ENCODE measurements at places on chromosomes 4 and X.

DNA sequence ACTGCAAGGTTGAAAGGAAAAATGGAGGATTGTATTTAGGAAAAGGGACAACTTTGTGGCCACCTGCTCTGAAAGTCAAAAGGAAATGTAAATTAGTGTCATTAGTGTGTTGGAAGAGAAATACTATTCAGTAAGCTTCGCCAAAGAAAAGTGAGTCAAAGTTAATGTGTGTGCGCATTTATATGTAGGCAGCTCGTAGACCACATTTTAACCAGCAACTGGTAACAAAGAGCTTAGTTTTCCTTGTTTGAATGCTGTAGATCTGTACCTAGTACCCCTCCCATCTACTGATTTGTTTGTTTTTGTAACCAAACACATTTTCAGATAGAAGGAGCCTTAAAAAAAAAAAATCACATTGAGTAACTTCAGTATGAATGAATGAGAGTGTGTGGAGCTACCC is 69.3 kb downstream of the GPAT3 start:
- no peak for DNase-seq

GRCh38 chr4:40322811-40323210 is 12.3 kb upstream of the CHRNA9 start:
- no peak for DNase-seq

DNA sequence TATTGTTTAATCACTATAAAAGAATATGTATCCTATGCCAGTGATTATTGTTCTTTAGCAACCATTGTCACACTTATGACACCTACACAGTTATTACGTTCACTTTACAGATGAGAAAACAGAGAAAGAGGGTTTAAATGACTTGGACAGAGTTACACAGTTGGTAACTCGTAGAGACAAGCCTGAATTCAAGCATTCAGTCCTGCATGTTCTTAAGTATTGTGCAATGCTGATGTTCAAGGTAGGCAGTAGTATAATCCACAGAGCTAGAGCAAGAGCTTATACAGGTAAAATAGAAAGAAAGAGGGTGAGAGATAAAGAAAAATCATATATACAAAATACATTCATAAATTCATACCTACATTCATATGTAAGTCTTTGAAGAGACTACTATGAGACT is 249.8 kb upstream of the ANXA10 start:
- no peak for DNase-seq

GRCh38 chr4:36446275-36446674 is 164.9 kb downstream of the DTHD1 start:
- DNase-seq, result no peak

DNA sequence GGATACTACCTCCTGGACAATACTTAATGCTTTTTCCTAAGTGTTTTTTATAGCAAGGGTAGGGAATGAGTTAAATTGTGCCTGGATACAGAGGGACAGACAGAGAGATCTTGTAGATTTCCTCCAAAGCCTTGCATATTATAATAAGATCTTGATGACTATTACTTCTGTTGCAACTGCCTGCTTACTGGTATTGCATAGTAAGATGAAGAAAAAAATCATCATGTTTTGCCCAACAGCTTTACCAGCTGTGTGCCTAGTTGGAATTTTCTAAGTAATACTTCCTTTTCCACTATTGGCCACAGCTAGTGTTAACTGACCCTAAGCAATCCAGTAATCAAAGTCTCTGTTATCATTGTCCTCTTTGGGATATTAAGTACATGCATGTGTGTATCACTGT is 139.0 kb downstream of the DCK start:
- DNase-seq, result no peak

DNA sequence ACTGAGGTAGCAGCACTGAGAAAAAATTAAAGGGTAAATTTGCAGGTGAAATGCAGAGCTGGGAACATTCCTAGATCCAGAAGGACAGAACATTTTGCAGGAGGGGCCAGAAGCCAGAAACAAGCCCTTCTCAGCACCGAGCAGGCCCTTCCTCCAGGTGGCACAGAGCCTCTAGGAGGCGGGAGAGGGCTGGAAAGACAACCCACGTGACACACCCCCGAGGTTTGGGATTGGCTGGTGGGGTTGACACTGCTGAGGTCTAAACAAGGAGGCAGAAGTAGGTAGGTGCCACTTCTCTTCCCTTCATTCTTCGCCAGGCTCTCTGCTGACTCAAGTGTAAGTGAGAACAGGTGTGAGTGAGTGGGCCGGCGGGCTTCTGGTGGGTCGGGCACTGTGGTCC is at the start of gene PAGE4:
Gene PAGE4 (plus strand): TSS at position 288 of the 400 bp plus-strand sequence. CDS start 1,126 bp downstream, outside the sequence.
- no peak for DNase-seq

GRCh38 chr4:110344165-110344564 is 131.8 kb upstream of the ENPEP start:
- DNase-seq, result no peak

DNA sequence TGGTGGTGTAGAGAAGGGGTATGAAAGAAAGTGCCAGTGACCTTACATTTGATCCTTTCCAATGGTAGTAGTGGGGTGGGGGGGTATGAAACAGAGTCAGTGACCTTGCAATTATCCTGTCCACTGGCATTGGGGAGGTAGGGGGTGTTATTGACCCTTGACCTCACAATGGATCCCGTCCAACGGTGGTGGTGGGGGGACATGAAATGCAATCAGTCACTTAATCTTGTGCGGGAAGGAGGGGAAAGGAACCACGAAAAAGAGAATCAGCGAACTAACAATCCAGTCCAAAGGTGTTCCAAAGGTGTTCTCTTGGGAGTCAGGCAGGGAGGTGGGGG is 619 bp upstream of the PDK3 start:
- no peak for DNase-seq

DNA sequence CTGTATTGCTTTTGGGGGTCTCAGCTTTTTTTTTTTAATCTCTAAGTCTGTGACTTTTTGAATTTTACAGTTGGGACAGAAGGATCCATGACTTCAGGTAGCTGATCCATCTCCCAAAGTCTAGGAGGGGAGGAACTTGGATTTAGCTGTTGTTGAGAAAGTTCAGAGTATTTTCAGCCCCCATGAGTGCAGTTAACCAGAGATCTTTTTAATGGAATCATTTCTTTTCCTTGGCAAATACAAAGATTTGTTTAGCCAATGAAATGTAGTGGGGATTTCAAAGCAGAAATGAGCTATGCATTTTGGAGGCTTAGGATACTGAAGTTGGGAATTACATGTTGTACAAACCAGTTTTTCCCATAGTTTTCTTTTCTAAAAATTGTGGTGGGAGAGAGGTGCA is 18.1 kb downstream of the FNIP2 start:
- no peak for DNase-seq

DNA sequence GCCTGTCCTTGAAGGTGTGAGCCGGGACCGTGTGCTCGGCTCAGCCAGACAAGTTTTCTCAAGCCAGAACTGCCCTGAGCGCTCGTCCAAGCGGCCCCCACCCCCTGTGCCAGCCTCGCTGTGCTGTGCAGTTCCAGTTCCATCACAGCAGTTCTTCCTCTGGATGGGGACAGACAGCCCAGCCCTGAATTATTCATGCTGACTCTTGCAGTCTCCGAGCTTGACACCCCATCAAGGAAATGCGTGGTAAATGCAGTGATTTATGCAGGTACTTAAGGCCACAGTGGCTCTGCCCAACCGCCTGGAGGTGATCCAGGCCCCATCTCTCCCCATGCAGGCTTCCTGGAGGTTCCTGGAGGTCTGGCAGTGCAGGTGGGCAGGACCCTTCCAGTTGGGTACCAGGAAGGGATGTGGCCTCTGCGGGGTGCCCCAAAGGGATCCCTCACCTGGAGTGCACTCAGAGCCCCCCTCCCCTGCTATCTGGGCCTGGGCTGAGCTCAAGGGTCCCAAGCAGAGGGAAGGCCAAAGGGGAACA is 44.8 kb upstream of the HMX1 start:
- no peak for DNase-seq

- DNase-seq, result no peak
Measured at GRCh38 chrX:63529961-63530360, 178.8 kb upstream of the SPIN4 start.

DNA sequence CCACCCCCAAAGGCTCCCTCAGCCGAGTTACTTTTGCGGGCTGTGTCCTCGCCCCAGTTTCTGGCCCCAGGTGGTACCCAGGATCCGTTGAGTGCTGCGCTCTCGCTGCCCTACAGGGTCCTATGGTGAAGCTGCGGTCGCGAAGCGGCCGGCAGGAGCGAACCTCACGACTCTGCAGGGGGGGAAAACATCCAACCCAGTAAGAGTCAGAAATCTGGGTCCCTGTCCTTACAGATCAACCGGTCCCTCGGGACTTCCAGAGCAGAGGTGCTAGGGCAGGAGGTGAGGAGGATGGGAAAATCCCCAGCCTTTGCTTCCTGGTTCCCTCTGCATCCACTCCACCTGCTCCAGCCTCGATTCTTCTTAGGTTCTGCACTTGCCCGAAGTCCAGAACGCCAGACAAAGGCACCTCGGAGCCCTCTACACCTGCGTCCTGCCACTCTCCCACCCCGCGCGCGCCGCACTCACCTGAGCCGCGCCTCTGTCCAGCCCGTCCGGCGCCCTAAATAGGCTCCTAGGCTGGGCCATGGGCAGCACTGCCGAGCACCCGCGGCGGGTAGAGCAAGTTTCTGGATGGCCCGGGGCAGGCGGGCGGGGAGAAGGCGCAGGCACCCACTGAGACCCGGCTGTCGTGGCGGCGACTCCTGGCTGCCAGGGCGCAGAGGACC is at the start of gene HS3ST1:
Gene HS3ST1 (minus strand): TSS at position 664 of the 668 bp plus-strand sequence. CDS start 28,889 bp downstream, outside the sequence.
- DNase-seq, result no peak

DNA sequence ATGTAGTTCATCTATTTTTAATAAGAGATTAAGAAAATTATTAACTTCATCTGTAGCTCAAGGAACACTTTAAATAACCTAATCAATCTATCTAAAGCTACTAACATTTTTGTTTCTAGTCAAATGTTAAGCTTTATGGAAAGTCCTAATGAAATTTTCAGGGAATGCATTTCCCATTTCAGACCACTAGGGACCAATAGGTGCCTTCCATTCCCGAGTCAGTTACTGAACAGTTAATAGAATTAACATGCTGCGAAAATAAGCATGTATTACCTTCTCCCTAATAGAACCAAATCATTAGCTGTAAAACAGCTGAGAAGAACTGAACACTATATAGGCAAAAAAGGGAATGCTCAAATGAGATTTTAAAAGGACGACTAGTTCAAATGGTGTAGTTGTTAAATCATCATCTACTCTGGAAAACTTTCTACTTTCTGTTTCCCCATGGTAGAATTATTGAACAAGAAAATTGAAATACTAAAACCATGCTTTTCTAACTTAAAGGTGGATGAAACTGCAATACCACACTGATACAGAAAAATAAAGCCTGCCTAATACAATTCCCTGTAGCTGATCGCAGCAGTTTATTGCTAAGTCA is 22.5 kb downstream of the STX18 start:
- no peak for DNase-seq

GRCh38 chr4:155693015-155693663 is 26.5 kb downstream of the GUCY1A1 start:
- no peak for DNase-seq

- DNase-seq, result peak; percentile 17
Measured at GRCh38 chrX:155263854-155264628, at the start of gene RAB39B. TSS of gene RAB39B (minus strand) at chrX:155264491. CDS start at chrX:155264288, 203 bp downstream.

GRCh38 chr4:133440404-133440803 is 291.3 kb downstream of the PCDH10 start:
- no peak for DNase-seq

DNA sequence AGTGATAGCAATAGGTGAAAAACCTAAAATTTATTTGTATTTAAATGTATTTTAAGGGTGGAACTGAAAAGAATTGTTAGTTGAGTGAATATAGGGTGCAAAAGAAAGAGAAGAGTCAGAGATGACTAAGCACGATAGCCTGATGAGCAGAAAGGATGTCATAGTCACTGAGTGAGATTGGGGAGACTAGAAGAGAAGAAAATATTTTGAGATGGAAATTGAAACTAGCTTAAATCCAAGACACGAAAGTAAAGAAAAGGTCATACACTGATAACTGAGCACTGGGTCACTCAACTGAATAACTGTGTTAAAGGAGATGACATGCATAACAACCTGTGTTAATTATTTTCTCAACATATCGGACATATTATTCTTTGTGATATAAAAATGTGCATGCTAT is 55.5 kb downstream of the SPANXN4 start:
- no peak for DNase-seq

All from fibroblast of skin of left biceps (primary cell).